ENCODE measurements at places on chromosomes 5 and 9.

DNA sequence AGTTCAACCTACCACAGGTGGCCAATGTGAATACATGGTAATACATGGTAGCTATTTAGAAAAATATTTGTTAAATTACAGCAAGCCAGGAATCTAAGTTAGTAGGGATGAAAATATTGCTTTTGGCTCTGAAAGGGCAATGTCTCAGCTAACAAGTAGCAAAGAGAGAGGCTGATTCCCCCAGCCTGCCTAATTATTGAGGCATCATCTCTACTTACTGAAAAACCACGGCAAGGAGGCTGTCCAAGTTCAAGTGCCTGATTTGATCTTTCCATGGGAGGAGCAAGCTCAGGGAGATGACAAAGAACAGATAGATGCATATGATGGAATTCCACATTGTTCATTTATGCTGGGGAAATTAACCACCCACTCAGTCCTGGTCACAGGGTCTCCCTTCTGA is 28.7 kb upstream of the UBTD2 start:
- no peak for DNase-seq

DNA sequence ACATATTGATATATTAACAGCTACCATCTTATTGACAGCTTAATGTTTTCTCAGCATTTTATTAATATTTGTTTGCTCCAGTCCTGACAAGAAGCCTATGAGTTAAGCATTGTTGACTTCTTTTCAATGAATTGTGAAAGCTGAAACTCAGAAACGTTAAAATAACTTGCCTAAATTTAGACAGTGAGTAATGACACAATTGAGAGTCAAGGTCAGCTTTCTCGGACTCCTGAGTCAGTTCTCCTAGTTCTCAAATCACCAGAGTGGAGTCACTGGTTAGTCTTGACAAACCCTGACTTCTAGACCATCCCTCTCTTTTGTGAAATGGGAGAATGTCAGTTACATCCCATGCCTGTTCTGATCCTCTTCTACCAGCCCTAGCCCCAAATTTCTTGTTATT is 222.7 kb upstream of the ACO1 start:
- no peak for DNase-seq

DNA sequence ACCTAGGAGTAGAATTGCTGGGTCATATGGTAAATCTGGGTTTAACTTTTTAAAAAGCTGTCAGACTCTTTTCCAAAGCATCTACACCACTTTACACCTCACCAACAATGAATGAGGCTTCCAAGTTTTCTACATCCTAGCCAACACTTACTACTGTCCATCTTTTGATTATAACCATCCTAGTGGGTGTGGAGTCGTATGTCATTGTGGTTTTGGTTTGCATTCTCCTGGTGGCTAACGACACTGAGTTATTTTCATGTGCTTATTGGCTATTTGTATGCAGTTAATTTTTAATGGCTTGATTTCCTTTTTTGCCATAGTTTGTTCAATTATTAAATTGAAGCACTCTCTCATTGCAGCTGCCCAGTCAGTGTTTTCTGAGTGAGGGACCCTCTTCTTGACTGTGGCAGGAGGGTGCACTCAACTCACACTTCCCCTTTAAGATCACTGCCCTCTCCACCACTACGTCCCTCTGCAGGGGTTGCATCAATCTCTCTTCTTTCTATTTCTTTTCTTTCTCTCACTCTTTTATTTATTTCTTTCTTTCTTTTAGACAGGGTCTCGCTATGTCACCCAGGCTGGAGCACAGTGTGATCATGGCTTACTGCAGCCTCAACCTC is 182.3 kb downstream of the C9orf152 start:
- DNase-seq: no peak

DNA sequence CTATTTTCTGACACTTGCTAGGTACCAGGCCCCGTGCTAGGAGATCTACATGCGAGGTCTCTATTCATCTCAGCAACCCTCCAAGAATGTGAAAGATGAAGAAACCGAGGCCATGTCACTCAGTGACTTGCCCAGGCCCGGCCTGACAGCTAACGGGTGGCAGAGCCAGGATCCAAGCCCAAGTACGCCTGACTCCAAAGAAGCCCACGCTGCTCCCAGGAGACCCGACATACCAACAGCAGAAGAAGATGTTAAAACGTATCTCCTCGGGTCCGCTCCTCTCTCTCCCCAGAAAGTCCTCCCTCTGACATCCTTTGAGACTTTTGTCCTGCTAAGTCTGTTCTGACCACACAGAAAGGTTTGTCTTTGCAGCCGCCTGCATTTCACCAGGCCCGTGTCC is 65.2 kb downstream of the CRB2 start:
- DNase-seq: no peak

GRCh38 chr9:87868175-87868574 is 14.5 kb upstream of the SPATA31E1 start:
- DNase-seq: no peak
